ENCODE measurements at places on chromosomes 12 and 14.

- DNase-seq = no peak
Observed at GRCh38 chr12:92192360-92192759, 46.7 kb upstream of the BTG1 start.

DNA sequence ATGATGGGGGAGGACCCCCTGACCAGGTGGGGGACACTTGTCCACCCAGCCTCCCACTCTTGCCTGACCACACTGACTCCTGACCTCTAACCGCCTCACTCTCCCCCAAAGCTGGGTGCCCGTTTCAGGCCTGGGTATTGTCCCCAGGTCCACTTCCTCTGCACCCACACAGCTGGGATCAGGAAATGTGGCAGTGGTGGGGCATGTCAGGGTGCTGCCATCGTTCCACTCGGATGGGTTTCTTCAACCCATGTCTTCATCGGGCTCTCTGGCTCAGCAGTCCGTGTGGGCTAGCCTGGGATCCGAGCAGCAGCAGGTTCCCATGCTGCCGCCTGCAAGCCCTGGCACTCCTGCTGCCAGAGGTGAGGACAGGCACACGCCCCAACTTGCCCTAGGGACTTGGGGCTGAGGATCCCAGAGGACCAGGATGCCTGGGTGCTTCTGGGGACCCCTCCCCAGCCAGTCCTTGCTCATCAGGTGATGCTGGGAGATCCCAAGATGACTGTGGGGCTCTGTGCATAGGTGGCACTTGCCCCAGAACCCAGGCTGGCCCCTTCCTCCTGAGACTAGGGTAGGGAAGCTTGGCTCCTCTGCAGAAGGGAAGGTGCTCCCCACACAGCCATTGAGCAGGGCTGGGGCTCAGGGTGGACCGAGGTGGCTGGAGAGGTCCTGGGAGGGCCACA is 2.9 kb upstream of the CLBA1 start:
- DNase-seq = no peak

DNA sequence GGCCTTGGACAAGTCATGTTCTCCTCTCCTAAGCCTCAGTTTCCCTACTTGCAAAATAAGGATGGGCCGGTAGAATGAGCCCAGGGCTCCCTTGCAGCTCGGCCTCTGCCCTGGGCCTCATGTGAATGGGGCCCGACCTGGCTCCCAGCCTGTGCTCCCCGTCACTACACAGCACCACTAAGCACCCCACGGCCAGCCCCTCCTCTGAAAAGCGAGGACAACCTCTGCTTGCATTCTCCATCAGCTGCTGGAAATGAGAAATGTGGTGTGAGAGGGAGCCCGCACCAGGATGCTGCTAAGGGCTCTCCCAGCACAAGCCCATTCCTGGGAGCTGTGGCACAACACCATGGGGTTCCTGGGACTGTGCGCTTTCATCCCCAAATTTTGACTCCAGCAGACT is 10.2 kb downstream of the SLC25A47 start:
- no peak for DNase-seq

- DNase-seq = no peak
Observed at GRCh38 chr14:56065621-56066290, 52.5 kb upstream of the PELI2 start.

GRCh38 chr14:102351023-102351422 is 11.7 kb downstream of the CINP start:
- no peak for DNase-seq

DNA sequence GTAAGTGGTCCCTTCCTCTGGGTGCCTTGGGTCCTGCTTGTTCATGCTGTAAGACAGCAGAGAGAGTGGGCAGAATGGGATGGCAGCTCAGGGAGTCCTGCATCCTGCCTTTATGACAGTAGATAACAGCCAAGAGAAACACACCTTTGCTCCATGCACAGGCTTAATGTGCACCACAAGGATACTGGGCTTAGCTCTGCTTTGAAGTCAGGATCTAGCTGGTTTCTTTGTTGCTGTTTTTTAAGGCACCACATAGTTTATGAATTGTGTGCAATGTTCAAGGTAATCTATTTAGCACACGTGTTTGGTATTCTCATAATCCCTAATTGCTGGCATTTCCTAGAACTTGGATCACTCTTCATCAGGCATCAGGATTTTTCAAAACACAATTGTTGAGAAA is 239.5 kb upstream of the DCN start:
- DNase-seq = no peak

- peak; percentile 24 for DNase-seq
Observed at GRCh38 chr12:28191051-28192048, 1.1 kb downstream of the CCDC91 start.

DNA sequence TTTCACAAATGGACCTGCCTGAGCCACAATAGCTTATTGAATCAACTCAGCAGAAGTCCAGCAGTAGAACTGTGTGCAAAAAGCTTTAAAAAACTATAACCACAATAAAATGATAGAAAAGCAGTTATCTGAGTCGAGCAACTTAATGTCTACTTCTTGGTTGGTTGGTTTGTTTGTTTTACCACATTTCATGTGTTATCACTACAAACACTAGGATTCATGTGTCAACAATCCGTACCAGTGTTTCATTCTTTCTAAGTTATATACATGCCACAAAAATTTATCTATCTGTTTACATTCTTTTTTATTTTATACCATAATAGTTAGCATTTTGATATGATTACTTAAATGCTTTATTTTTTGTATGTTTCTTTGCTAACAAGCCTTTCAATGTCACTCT is 339.0 kb downstream of the KCNH5 start:
- DNase-seq = no peak

- DNase-seq = no peak
Observed at GRCh38 chr12:72278894-72279293, 6.7 kb downstream of the TRHDE start.

DNA sequence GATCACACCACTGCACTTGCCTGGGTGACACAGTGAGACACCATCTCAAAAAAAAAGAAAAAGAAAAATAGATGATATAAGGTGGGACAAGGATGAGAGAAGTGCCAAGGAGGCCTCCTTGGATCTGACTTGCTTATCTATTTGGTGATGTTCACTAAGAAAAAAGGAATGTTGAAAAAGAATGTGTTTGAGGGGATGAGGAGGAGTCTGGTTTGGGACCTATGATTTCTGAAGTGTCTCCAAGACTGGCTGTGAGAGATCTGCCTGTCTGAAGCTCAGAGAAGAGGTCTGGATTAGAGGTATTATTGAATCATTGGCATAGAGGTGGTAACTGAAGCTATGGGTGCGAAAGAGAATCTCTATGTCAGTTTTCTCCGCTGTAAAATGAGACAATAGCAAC is 42.8 kb downstream of the BCAT1 start:
- DNase-seq = no peak

DNA sequence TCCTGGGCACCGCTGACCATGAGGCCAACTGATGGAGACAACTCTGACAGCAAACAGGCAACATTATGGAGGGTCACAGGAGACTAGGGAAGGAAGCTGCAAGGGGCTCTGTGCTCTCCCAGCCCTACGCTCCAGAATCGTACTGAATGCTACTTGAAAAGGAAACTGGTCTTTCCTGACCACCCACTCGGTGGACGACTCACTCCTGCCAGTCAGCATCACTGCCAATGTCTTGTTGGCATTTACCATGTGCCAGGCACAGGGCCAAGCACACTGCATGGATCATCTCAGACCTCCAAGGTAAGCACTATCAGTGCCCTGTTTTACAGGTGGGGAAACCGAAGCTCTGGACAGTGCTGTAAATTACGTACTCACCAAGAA is 38.0 kb downstream of the CCDC85C start:
- DNase-seq = no peak

DNA sequence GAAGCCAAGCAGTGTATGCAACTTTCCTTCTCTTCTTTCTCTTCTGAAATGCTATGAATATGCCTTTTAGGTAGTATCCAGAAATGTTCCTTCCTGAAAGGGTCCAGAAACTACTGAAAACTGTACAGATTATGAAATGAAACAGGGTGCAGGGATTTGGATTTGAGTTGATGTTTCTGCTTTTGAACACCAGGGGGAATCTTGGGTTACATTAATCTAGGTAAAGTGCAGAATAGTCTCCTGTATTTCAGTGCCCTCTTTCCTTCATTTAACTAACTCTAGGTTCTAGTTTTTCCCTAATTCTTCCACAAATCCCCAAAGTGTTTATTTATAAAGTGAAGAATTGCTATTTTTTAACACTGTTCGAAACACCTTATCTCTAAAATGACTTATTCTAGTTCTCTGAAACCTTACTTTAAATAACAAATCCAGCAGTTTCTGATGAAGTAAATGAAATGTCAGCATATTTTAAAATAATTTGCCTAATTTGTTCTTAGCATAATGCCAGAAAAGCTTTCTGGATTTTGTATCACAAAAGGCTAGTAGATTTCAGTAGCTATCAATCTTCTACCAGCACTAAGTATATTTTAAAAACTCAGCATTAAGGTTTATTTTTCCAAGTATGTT is 111.9 kb downstream of the LRRK2 start:
- DNase-seq = no peak

- no peak for DNase-seq
Observed at GRCh38 chr14:49959822-49960408, 67.0 kb downstream of the ARF6 start.

DNA sequence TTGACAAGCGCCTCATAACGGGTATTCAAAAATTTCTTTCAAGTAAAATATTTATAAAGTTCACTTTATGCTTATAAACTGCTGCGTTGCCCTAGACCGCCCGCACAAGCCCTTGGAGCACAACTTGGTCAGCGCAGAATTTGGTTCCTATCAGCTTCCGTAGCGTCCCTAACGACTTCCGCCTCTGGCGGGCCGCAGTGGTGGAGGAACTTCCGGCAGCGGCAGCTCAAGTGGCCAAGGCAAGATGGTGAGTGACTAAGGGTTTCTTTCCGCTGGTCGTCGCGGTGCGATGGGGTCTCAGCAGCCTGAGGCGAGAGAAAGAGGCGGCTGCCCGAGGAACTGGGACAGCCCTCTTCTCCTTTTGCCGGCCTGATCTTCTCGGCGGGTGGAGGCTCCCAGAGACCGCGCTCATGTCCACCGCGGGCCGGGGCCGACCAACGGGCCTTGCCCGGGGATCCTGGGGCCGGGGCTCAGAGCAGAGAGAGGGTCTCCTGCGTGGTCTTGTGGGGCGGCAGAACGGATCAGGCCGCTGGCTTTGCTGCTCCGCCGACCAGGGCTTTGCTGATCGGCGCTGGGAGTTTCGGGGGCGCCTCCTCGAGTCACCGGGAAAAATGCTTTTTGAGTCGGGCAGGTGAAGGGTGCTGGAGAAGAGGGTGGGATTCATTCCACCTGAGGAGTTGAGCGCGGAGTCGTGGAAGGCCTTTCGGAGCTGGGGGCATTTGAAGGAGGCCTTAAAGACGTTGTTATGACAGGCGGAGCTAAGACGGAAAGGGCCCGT is at the start of gene PSMC1:
Gene PSMC1, plus strand, starts transcription at position 200 of the 778 bp plus-strand sequence. Its CDS starts 45 bp downstream, at position 245.
- peak; percentile 46 for DNase-seq

DNA sequence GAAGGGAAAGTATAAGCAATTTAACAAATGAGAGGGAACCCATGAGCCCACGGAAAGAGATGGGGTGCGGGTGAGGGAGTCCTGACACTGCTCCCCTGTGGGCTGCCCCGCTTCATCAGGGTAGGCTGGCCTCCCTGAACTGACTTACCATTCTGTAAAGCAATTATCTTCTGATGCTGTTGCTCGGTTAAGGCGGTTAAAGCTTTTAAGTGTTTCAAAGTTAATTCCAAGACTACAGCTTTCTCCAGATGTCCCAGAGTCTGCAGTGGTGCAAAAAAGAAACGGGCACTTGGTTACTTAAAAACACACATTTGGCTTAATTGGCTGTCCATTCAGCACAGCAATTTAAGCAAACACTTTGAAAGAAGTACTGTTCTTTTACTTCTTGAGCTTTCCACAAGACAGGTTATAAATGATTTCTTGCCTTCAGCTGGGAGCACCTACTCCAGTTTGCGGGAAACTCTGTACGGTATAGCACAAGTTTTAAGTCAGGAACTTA is 1.3 kb downstream of the BHLHE41 start:
- no peak for DNase-seq

DNA sequence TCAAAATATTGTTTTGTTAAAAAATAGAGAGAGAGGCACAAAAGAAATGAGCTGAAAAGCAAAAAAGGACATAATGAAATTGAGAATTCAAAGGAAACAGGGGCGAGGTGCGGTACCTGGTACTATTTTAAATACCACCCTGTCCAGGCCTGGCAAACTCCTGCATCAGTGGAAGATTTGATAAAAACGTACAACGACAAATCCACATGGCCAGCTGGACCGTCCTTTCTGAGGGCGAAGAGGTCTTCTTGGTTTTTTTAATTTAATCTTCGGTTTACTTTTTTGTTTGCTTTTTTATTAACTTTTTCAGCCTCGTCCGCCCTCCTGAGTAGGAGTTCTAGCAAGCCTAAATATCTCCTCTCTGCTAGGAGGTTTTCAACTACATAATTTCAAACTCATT is 11.9 kb downstream of the BCL11B start:
- no peak for DNase-seq

DNA sequence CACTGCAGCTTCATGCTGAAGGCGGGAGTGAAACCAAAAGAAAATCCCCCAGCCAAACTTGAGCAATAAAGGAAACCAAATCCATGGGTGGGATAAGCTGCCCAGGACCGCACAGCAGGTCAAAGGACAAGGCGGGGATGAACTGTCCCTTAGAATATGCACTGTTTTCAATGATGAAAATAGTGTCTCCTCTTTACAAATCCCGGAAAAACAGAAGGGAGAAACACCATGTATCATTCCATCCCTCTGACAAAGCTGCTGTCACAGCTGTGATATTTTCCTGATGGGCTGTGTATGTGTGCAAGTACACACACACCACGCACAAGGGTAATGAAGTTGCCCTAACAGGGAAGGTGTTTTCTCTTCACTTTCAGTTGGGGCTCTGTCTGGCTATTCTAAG is 70.3 kb downstream of the ACTN1 start:
- no peak for DNase-seq

GRCh38 chr12:116528498-116528897 is 30.7 kb upstream of the MAP1LC3B2 start:
- DNase-seq = no peak

DNA sequence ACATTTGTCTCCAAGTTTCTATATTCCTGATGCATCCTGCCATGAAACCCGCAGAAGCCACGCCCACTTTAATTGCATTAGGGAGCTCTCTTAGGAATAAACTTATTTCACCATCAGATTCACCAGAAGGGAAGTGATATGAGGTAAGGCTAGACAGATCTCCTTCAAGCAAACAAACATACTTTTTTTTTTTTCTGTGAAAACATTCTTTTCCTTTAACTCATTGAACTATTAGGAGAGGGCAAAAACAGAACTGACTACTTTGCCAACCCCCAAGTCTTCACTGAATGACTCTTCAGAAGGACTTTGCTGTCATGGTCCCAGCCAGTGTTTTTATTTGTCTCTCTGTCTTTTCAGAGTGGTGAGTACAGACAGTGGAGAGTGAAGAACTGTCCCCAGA is 48.4 kb downstream of the GTF2A1 start:
- DNase-seq = no peak

DNA sequence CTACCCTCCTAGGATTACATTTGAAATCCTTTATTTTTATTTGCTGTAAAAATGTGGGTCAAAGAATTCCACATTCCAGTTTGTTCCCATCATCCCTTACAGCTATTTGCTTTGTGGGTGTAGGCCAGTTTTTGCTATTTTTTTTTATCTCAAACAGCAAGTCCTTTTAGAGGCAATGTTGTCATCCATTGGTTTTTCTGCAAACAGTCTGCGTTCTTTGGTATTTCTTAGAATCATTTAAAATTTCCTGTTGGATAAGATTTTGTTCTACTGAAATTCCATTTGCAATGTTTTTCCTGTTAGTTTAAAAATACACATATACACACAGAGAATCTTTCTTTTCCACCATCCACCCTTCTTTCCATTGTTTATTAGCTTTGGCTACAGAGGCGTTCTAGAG is 53.3 kb upstream of the STK38L start:
- no peak for DNase-seq

GRCh38 chr12:546920-547845 is 87.4 kb downstream of the B4GALNT3 start:
- no peak for DNase-seq

GRCh38 chr12:101653030-101653429 is 44.4 kb upstream of the CHPT1 start:
- DNase-seq = no peak
